CD4-positive, alpha-beta T cell treated with Interferon alpha-2 for 1 hour (primary cell): ENCODE measurements at places on chromosomes 4 and X.

DNA sequence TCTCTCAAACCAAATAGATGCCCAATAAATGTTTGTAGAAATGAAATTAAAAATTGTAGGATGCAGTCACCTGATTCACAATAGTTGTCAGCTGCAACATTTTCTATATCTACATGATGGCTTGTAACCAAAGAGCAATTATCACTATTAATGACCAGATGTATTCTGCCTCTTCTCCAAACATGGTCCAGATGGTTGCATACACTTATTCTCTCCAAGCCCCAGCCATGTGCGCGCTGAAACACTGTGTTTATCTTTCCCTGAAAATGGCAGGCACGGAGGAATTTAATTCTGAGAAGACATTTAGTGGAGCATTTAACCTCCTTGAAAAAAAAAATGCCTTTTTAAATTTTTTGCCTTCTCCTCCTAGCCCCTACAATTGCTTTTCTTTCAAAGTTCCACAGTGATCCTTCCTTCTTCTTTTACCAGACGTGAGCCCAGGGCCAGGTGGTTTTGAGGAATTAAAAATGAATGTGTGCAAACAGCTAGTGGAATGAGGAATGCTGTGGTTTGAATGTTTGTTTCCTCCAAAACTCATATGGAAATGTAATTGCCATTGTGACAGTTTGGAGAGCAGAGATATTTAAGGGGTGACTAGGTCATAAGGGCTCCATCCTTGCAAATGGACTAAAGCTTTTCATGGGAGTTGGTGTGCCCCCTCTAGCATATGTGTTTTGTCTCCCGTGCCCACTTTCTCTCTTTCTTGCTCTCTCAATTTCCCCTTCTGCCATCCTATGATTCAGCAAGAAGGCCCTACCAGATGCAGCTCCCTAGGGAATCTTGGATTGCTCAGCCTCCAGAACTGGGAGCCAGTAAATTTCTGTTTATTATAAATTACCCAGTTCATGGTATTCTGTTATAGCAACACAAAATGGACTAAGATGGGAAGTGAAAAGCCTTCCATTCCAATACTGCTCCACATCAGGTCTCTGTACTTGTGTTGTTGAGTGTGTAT lies 136.0 kb downstream of the GABRB1 start:
- no peak for DNase-seq

DNA sequence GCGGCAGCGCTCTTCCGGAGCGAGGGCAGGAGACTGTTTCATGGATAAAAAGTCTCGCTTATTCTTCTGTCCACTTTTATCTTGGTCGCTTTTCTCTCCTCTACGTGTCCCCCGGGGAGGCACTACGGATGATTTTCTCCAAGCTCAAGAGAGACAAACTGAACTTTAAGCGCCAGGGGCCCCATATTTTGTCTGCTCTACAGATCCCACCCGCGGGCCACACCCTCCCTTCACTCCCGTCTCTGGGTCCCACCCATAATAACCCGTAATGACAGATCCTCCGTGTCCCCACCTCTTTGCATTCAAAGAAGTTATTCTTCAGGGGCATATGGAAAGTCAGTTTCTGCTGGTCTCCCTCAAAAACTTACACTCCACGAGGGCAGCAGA lies at the start of gene CORIN:
TSS of gene CORIN (minus strand) at position 160 of the 387 bp plus-strand sequence. CDS start at position 42, 118 bp downstream.
- no peak for DNase-seq

DNA sequence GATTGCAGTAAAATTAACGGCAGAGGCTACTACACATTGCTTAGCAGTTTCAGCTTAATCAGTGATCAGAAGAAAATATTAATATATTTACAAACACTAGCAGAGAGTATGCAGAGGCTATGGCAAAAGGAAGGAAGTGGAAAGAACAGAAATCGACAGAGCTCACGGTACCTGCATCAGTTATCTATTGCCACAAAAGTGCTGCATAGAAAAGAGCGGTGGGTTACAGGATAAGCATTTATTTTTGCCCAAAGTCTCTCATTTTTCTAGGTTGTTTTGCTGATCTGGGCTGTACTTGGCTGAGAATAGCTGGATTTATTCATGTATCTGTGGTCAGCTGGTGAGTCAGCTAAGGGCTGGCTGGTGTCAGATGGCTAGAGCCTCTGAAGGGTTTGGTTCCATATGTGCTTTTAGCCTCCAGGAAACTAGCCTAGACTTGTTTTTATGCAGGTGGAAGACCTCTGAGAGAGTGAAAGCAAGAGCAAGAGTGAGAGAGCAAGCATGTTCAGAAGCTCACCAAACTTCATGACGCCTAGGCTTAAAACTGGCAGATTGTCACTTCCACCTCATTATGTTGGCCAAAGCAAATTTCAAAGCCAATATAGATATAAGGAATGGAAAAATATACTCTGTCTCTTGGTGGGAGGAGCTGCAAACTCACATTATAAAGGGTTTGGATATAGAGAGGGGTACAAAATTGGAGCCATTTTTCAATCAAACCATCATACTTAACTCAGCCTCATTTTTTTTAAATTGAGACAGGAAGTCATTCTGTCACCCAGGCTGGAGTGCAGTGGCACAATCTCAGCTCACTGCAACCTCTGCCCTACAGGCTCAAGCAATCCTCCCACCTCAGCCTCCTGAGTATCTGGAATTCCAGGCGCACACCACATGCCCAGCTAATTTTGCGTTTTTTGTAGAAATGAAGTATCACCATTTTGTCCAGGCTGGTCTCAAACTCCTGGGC lies 153.2 kb upstream of the RPL34 start:
- DNase-seq, result no peak

DNA sequence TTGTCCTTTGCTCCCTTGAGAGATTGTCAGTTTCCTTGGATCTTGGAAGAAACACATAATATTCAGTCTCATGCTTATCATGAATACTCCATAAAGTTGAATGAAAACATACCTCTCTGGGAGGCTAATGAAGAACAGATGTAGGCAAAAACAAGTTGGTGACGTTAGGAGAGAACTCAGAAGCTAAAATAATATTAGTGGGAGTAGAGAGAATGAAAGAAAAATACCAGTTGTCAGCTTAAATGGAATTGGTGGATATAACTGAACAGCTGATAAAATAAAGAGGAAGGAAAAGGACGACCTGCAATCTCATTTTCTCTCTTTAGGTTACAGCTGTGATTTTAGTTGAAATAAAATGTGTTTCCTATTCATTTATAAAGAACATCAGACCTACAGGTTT lies 124.8 kb downstream of the SNCA start:
- no peak for DNase-seq

DNA sequence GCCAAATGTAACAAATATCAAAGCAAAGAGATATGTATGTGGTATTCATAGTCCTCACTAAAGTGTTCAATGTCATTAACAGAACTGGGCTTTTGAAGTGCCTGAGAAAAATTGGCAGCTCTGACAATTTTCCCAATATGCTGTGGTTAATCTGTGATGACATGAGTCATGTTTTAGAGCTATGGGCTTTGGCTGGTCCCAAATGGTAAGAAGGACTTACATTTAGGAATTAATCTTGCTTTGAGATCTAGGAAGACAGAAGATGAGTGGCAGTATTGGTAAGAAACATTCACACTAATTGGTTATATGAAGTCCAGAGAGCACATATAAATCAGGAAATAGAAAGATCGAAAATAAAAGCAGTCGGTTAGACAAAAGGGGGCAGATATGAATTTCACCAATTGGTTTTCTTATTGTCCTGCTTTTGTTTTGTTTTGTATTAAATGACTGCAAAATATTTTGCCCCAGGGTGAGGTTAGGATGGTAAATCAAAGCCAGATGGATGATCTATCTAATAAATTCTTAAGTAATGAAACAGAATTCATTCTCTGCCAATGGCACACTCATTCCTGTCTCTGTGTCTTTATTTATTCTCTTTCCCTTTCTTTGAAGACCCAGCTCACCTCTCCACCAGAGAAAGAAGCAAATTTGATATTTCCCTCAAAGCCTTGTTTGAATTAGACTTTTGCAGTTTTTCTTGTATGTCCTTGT lies 993.1 kb downstream of the RPA4 start:
- DNase-seq, result no peak

- DNase-seq, result no peak
These were observed 893 bp upstream of the HOPX start for GRCh38 chr4:56681853-56682525.

GRCh38 chr4:122635205-122635604 lies 14.3 kb upstream of the IL21 start:
- DNase-seq, result no peak

GRCh38 chr4:185341377-185341776 lies 54.3 kb downstream of the LRP2BP start:
- DNase-seq, result no peak

DNA sequence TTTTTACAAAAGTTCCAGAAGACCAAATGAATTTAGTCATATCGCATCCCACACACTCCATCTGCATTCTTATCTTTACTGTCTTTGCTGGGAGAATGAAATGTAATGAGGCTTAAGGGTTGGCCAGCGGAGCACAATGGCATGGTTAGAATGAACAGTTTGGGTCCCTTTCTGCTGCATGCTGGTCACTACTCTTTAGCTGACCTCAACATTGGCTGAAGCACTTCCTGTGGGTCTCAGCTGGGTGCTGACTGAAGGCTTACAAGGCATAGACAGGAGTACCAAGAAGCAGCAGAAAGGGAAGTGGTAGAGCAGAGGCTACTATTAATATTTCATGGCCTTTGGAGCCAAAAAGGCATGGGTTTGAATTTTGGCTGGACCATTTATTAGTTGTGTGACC lies 159.4 kb upstream of the GPC4 start:
- no peak for DNase-seq

DNA sequence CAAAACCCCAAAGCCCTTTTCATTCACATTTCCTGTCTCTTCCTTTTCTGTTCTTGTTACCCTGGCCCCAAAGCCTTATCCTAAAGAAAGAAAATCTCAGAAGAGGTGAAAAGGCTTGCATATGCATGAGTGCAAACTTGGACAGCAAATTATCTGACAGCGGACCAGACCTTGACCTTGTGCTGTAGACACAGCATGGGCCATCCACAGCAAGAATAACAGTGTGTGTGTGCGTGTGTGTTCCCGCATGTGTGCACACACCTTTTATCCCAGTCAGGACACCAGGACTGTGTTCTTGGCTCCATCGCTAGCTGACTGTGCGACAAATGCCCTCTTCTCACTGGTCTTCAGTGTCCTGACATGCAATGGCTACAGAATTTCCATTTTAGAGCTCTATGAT lies 35.3 kb downstream of the ZBTB49 start:
- DNase-seq, result no peak

DNA sequence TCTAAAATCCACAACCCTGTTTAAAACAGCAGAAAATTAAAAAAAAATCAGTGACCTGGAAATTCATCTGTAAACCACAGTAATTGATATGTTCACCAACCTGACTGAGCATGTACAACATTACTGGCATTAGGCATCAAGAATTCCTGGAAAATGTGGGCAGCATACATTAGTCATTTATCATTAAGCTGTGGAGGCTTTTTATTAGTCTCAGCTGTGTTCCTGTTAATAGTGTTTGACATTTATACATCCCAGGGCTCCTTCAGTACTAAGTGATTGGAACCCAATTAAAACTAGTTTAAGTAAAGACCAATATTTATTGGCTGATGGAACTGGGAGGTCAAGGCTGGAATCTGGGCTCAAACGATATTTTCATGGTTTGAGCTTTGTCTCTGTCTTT lies 227.3 kb upstream of the GIMD1 start:
- DNase-seq, result no peak

DNA sequence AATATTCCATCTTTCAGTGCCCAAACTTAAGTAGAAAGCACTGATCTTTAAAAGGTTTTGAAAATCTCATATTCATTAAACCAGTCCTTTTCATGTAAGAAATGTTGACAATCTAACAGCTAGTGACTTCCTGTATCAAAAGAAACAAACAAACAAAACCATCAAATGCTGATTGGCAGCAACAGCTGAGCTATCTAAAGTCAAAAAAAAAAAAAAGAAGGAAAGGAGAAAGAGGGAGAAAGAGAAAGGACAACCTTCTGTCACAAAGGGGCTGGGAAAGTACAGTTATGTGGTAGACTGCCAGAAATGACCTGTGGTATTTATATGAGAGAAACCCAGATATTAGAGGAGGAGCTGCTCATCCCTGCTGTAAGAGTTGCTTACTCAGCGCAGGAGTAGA lies 614.6 kb upstream of the SMIM31 start:
- DNase-seq, result no peak

- no peak for DNase-seq
These were observed 299.3 kb upstream of the HS3ST1 start for GRCh38 chr4:11727903-11728564.

DNA sequence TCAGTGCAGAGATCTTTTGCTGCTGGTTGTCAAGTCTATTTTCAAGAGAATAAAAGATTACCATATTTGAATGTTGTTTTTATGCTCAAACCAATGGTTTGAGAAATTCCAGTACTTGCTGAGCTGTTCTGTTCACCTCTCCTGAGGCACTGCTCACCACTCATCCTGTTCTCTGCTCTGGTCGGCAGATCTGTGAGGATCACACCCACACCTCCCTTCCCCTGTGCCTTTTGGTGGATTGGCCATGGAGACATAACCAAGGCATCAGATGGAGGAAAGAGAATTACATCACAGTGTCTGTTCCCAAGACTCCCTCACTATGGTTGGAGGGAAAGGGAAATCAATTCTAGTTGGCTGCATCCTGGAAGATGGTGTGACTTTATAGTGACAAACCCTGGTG lies 391.6 kb downstream of the ARHGAP24 start:
- DNase-seq, result no peak

- no peak for DNase-seq
These were observed 4.4 kb upstream of the SOWAHB start for GRCh38 chr4:76902233-76902890.
